ENCODE measurements at places on chromosomes 7 and 10. TPM values are rescaled to one million over a fixed set of nuclear protein-coding genes. Genes with fewer than 3 reads are reported as not detected.
A peak's percentile ranks its signal among the peaks of the same experiment; 100 is the strongest.

Gene SEMA3E
- not detected for total RNA-seq

Gene ZNF33A
- total RNA-seq: 37.3 TPM

Gene SFRP5
- not detected for total RNA-seq

Gene ADAMTS14
- not detected for total RNA-seq

Gene ACTL6B
- not detected for total RNA-seq

Gene CYP3A5
- total RNA-seq: 0.20 TPM

GRCh38 chr10:86079088-86079487 is 287.5 kb downstream of the GRID1 start:
- no peak overlapping the region for H3K27ac ChIP-seq
- H3K36me3 ChIP-seq: no peaks in the 10 kb centered on the region
- DNase-seq: no peak
- H3K27me3 ChIP-seq: peaks cover 51% of the 10 kb centered on the region
- H3K4me1 ChIP-seq: no peaks in the 10 kb centered on the region

GRCh38 chr10:123164319-123164718 is 10.1 kb downstream of the BUB3 start:
- H3K36me3 ChIP-seq: peaks cover 4% of the 10 kb centered on the region
- H3K27me3 ChIP-seq: no peaks in the 10 kb centered on the region
- H3K4me3 ChIP-seq: no peak overlapping the region
- no peak for DNase-seq

- no peak overlapping the region for H3K27ac ChIP-seq
- no peaks in the 10 kb centered on the region for H3K36me3 ChIP-seq
- peaks cover 20% of the 10 kb centered on the region for H3K4me1 ChIP-seq
- no peak for DNase-seq
- H3K27me3 ChIP-seq: no peaks in the 10 kb centered on the region
- peak overlapping the region; percentile 78 for H3K4me3 ChIP-seq
Measured at GRCh38 chr7:73721377-73721817, 1.9 kb upstream of the STX1A start.

DNA sequence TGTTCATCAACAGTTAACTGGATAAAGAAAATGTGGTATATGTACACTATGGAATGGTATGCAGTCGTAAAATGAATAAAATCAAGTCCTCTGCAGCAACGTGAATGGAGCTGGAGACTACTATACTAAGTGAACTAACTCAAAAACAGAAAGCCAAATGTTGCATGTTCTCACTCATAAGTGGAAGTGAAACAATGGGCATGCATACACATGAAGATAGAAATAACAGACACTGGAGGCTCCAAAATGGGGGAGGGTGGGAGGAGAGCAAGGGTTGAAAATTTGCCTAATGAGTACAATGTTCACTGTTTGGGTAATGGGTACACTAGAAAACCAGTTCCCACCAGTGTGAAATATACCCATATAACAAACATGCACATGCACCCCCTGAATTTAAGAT is 179.5 kb downstream of the ZWINT start:
- H3K36me3 ChIP-seq: no peaks in the 10 kb centered on the region
- H3K4me1 ChIP-seq: no peaks in the 10 kb centered on the region

DNA sequence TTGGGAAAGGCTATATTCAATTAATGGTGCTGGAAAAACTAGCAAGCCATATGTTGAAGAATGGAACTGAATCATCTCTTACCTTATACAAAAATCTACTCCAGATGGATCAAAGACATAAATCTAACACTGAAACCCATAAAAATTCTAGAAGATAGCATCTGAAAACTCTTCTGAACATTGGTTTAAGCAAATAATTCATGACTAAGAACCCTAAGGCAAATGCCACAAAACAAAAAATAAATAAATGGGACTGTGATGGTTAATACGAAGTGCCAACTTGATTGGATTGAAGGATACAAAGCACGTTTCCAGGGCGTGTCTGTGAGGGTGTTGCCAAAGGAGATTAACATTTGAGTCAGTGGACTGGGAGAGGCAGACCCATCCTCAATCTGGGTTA is 1130.0 kb downstream of the DNAJB9 start:
- H3K4me1 ChIP-seq: no peaks in the 10 kb centered on the region
- no peak for DNase-seq
- H3K4me3 ChIP-seq: no peak overlapping the region
- no peak overlapping the region for H3K27ac ChIP-seq

DNA sequence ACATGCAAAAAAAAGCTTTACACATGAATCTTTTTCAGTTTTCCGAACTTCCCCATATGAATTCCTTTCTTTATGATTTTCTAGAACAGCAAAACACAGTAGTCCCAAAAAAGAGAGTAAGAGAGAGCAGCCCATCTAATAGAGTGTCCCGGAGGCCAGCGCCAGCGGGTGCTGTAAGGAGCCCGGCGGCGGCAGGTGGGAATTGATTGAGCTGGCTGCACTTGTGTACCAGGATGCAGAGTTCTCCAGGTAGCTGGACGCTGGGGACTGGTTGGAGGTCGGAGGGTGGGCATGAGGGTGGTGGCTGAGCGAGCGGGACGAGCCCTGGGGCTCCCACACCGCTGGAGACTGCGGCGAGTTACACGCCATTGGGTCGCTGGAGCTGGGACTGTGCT is 4.0 kb downstream of the DLX5 start:
- H3K4me1 ChIP-seq: peaks cover 28% of the 10 kb centered on the region
- peaks cover 13% of the 10 kb centered on the region for H3K36me3 ChIP-seq
- peaks cover 95% of the 10 kb centered on the region for H3K27me3 ChIP-seq

- H3K27ac ChIP-seq: peak overlapping the region; percentile 92
- no peak overlapping the region for H3K4me3 ChIP-seq
- peaks cover 35% of the 10 kb centered on the region for H3K4me1 ChIP-seq
- no peak for DNase-seq
- H3K36me3 ChIP-seq: peaks cover 8% of the 10 kb centered on the region
Measured at GRCh38 chr10:119129721-119130120, 25.8 kb downstream of the DENND10 start.

DNA sequence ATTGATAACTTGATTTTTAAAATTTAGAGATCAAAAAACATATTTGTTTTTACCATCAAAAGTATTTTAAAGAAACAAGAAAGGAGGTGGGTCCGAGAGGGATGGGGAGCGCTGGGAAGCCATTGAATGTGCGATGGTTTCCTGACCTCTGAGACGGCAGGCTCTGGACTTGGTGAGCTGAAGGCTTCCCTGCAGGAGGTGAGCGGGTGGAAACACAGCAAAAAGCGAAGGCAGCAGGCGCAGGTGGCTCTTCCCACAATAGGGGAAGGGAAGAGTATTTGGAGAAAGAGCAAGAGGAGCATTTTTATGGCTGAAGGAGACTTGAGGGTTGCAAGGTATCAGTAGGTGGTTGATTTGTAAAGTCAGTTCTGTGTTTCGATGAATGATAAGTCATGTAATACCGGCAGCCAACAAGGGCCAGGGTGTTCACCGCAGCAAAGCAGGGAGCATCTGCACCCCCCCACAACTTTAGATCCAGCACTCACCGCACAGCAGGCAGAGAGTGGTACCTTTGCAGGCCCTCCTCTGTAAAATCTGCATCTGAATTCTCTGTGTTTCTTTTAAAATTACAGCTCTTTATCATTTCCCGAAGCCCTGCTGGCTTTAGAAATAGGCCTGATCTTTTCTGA is 10.5 kb downstream of the C10orf53 start:
- H3K36me3 ChIP-seq: peaks cover 6% of the 10 kb centered on the region
- no peak overlapping the region for H3K4me3 ChIP-seq
- peaks cover 2% of the 10 kb centered on the region for H3K4me1 ChIP-seq
- H3K27ac ChIP-seq: no peak overlapping the region

GRCh38 chr7:30879139-30880124 is 32.2 kb upstream of the AQP1 start:
- H3K27me3 ChIP-seq: peaks cover 11% of the 10 kb centered on the region
- no peak overlapping the region for H3K4me3 ChIP-seq
- no peak overlapping the region for H3K27ac ChIP-seq
- DNase-seq: no peak
- peaks cover 3% of the 10 kb centered on the region for H3K4me1 ChIP-seq

DNA sequence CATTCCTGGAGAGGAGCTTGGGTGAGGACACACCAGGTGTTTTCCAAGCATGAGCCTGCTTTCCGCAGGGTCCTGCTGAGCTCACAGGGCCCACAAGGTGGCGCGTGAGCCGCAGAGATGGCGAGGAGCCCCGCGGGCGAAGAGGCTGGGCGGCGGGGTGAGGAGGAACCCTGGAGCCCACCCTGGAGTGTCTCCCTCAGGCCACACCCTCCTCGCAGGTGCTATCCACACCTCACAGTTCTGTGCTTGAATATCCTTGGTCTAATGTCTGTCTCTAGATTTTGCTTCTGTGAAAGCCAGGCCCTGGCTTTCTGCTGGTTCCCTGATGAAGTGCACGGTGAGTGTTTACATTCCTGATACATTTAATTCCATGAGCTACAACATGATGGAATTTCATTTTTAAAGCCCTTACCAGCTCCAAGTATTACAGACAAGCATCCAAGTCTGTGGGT is 433.6 kb downstream of the ACTR3B start:
- no peak overlapping the region for H3K4me3 ChIP-seq
- no peak overlapping the region for H3K27ac ChIP-seq
- H3K36me3 ChIP-seq: no peaks in the 10 kb centered on the region
- no peaks in the 10 kb centered on the region for H3K4me1 ChIP-seq

- DNase-seq: no peak
- H3K4me3 ChIP-seq: no peak overlapping the region
- no peak overlapping the region for H3K27ac ChIP-seq
- H3K27me3 ChIP-seq: no peaks in the 10 kb centered on the region
- H3K4me1 ChIP-seq: peaks cover 17% of the 10 kb centered on the region
Measured at GRCh38 chr7:55449205-55449991, 84.3 kb downstream of the LANCL2 start.

DNA sequence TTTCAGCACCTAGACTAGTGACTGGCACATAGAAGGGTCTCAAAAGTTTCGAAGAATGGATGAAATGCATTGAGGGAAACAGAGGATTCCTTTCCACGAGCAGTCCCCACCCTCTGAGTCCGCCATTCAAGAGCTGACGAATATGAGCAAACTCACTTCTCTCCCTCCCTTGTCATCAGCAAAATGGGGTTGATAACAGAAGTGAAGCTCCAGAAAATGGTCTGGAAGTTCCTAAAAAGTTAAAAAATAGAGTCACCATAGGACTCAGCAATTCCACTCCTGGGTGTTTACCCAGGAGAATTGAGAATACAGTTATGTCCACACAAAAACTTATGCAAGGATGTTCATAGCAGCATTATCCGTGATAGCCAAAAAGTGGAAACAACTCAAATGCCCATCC is 25.0 kb upstream of the SRGN start:
- H3K4me3 ChIP-seq: no peak overlapping the region
- no peaks in the 10 kb centered on the region for H3K27me3 ChIP-seq
- no peaks in the 10 kb centered on the region for H3K36me3 ChIP-seq
- DNase-seq: no peak

- H3K27ac ChIP-seq: no peak overlapping the region
- no peaks in the 10 kb centered on the region for H3K36me3 ChIP-seq
- no peak overlapping the region for H3K4me3 ChIP-seq
- H3K27me3 ChIP-seq: peaks cover 10% of the 10 kb centered on the region
Measured at GRCh38 chr7:138885383-138886147, 87.6 kb upstream of the ATP6V0A4 start.

DNA sequence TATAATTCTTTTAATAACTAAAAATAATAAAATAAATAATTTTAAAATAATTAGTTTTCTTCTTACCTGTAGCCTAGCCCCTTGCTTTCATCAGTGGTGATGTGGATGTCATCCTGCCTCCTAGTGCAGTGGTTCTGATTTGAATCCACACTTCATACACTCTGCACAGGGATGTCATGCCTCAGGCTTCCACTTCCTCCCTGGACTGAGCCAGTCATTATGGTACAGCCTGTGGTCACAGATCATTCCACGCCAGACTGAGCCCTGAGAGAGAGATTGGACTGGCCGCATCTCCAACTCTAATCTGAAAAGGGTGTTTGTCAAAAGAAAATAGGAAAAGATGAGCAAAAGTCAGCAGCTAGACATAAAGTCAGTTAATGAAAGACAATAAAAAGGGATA is 436.2 kb upstream of the IGFBP3 start:
- no peaks in the 10 kb centered on the region for H3K36me3 ChIP-seq
- no peaks in the 10 kb centered on the region for H3K4me1 ChIP-seq
- H3K4me3 ChIP-seq: no peak overlapping the region
- no peak for DNase-seq
- no peak overlapping the region for H3K27ac ChIP-seq

GRCh38 chr7:5431560-5432015 is 8.0 kb upstream of the TNRC18 start:
- H3K4me1 ChIP-seq: peaks cover 11% of the 10 kb centered on the region
- peaks cover 67% of the 10 kb centered on the region for H3K27me3 ChIP-seq
- H3K4me3 ChIP-seq: peak overlapping the region; percentile 10

DNA sequence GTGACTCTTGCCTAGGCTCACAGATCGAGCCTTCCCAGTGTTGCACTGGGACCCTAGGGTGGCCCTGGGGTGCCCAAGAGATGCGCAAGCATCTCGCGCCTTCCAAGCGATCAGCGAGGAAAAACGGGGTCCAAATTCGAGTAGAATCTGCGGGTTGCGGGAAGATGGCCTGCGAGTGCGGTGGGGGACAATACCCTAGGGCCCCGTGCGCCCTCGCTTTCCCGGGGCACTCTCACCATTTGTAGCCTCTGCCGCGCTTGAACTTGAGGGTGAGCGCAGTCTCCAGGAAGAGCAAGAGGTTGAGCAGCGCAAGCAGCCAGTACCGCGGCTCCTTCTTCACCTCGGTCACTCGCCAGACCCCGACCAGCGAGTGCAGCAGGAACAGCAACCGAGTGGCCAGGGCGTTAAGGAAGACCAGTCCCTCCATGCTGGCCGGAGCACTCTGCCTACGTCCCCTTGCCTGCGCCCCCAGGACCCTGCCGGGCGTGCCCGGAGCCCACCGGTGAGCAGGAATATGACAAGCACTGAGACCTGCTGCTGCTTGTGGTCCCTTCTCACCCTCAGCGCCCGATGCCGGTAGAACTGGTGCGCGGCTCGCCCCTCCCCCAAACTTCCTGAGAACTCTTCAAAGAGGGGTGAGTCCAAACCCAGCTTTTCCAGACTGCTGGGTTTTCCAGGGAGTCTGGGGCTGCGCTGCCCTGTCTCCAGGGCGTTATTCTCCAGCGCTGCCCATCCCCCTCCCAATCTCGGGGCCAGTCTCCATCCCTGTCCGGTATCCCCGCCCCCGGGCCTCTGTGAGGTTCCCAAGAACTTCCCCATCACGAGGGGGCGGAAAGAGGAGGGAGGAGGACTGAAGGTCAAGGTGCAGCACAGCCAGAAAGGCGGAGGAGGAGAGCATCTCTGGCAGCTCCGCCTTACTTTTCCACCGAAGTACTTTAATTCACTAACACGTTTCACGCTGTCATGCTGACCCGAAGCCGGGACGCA is at the start of gene TMEM26:
Gene TMEM26, minus strand, starts transcription at position 727 of the 987 bp plus-strand sequence. Its CDS starts 300 bp downstream, at position 427.
- H3K27me3 ChIP-seq: peaks cover 53% of the 10 kb centered on the region
- peaks cover 10% of the 10 kb centered on the region for H3K4me1 ChIP-seq
- peaks cover 2% of the 10 kb centered on the region for H3K36me3 ChIP-seq
- no peak within 1 kb of the TSS for H3K27ac ChIP-seq
- H3K4me3 ChIP-seq: peak within 1 kb of the TSS; percentile 64

DNA sequence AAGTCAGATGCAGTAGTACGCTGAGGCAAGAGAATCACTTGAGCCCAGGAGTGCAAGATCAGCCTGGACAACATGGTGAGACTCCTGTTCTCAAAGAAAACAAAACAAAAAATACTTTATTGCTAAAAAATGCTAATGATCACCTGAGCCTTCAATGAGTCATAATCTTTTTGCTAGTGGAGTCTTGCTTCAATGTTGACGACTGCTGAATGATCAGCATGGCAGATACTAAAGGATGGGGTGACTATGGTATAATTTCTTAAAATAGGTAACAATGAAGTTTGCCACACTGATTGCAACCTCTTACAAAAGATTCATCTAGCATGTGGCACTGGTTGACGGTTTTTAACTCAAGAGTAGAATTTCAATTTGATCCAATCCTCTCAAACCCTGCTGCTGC is 22.3 kb downstream of the NANOS1 start:
- H3K4me3 ChIP-seq: no peak overlapping the region
- peaks cover 28% of the 10 kb centered on the region for H3K4me1 ChIP-seq
- H3K36me3 ChIP-seq: peaks cover 18% of the 10 kb centered on the region
- H3K27me3 ChIP-seq: no peaks in the 10 kb centered on the region
- DNase-seq: no peak
- H3K27ac ChIP-seq: no peak overlapping the region

Measured in T-helper 17 cell (primary cell).